IMR-90 (cell line): ENCODE measurements at places on chromosomes 11 and 22. TPM values are rescaled to one million over a fixed set of nuclear protein-coding genes. Genes with fewer than 3 reads are reported as not detected.

Gene SLC22A6
- total RNA-seq: not detected in 2 replicates

Gene INSC
- total RNA-seq: 0.56 and 1.4 TPM in 2 replicates

Gene MAP6
- 2.5 and 3.0 TPM in 2 replicates for total RNA-seq

Gene PLAAT2
- not detected in 2 replicates for total RNA-seq

Gene DRICH1
- total RNA-seq: under 0.01 TPM in 1 of 2 replicates, not detected in the other

Gene SCN4B
- total RNA-seq: under 0.01 and 0.18 TPM in 2 replicates

Gene GDPD4
- total RNA-seq: not detected in 2 replicates

Gene CASP4
- total RNA-seq: 89.4 and 91.9 TPM in 2 replicates

Gene SHISAL1
- total RNA-seq: 1.1 and 1.4 TPM in 2 replicates

Gene RCOR2
- total RNA-seq: 0.56 and 0.90 TPM in 2 replicates

DNA sequence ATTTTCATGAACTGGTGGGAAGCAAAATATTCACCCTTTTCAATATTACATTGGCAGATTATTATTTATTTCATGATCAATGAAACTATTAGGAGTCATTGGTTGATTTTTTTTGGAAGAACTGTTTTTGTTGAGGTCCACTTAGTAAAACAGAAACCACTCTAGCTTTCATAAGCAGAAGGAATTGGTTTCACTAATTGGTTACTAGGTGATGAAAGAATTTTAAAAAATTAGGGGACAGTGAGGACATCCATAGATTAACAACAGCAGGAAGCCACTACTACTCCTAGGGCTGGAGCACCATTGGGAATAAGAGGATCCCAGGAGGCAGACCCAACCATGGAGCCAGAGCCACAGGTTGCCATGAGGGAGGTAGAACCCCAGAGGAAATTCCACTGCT lies 74.4 kb upstream of the KCNA4 start:
- H3K36me3 ChIP-seq: no peaks in the 10 kb centered on the region
- no peaks in the 10 kb centered on the region for H3K27me3 ChIP-seq
- no peak overlapping the region for H3K27ac ChIP-seq
- DNase-seq: no peak
- H3K4me1 ChIP-seq: no peaks in the 10 kb centered on the region

- H3K4me1 ChIP-seq: no peaks in the 10 kb centered on the region
- H3K4me3 ChIP-seq: no peak overlapping the region
- peaks cover 40% of the 10 kb centered on the region for H3K27me3 ChIP-seq
These were observed 10.3 kb downstream of the CD5 start for GRCh38 chr11:61112575-61112974.

DNA sequence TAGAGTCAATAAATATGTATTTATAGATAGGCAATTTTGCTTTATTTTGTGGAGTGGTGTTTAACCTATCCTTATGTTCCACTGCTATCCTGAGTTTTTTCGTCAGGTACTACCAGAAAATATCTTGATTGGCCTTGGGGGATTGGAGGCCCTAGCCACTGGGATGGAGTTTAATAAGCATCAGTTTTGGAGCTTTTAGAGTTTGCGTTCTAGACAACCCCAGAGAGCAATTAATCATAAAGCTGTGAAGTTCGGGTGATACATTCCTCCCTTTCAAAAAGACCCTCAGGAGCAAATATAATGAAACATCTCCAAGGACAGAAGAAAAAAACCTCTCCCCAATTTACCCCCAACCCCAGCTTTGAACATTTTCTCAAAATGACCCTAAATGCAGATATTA lies at the start of gene OR5A1:
Gene OR5A1 (plus strand): TSS at position 301 of the 400 bp plus-strand sequence. CDS start 6,700 bp downstream, outside the sequence.
- H3K27me3 ChIP-seq: no peaks in the 10 kb centered on the region
- no peaks in the 10 kb centered on the region for H3K36me3 ChIP-seq
- no peak within 1 kb of the TSS for H3K27ac ChIP-seq
- H3K4me1 ChIP-seq: no peaks in the 10 kb centered on the region
- H3K4me3 ChIP-seq: no peak within 1 kb of the TSS

GRCh38 chr11:123454060-123454651 lies 24.1 kb downstream of the GRAMD1B start:
- peak; percentile 61 for DNase-seq
- no peak overlapping the region for H3K27ac ChIP-seq
- H3K36me3 ChIP-seq: no peaks in the 10 kb centered on the region

- H3K27me3 ChIP-seq: peaks cover 16% of the 10 kb centered on the region
- H3K4me3 ChIP-seq: no peak overlapping the region
- no peak overlapping the region for H3K27ac ChIP-seq
- H3K4me1 ChIP-seq: no peaks in the 10 kb centered on the region
- no peaks in the 10 kb centered on the region for H3K36me3 ChIP-seq
These were observed 31.4 kb downstream of the POU2AF1 start for GRCh38 chr11:111347723-111348115.

DNA sequence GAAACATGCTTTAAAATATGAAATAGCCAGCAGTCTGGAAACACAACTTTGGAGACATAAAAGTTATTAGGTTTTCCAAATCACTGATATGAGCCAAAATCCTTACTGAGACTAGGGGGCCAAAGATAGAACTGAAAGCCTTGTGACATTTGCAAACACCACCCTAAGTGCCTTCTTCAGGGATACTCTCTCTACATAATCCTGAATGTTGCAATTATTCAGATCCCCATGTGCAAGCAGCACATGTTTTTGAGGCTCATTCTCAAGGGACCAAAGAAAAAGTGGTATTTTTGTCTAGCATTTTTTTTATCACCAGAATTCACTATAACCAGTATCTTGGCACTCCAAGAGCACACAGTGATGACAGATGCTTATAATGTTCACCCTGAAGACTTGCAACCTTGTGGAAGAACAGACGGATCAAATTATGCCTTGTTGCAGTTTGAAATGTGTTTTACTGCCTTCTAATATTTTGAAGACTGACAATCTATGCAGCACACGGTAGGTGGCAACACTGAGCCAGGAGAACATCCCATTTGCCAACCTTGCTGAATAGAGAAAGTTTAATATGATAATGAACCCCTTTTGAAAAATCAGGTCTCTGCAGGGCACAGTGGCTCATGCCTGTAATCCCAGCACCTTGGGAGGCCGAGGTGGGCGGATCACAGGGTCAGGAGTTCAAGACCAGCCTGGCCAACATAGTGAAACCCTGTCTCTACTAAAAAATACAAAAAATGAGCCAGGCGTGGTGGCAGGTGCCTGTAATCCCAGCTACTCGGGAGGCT lies 78.5 kb downstream of the PLEKHA7 start:
- H3K27ac ChIP-seq: no peak overlapping the region
- no peak overlapping the region for H3K4me3 ChIP-seq
- peak; percentile 36 for DNase-seq

GRCh38 chr11:64729851-64730382 lies 6.9 kb upstream of the NRXN2 start:
- H3K27me3 ChIP-seq: peaks cover 50% of the 10 kb centered on the region
- no peak overlapping the region for H3K4me3 ChIP-seq
- no peaks in the 10 kb centered on the region for H3K4me1 ChIP-seq
- DNase-seq: no peak
- H3K36me3 ChIP-seq: no peaks in the 10 kb centered on the region
- H3K27ac ChIP-seq: no peak overlapping the region

DNA sequence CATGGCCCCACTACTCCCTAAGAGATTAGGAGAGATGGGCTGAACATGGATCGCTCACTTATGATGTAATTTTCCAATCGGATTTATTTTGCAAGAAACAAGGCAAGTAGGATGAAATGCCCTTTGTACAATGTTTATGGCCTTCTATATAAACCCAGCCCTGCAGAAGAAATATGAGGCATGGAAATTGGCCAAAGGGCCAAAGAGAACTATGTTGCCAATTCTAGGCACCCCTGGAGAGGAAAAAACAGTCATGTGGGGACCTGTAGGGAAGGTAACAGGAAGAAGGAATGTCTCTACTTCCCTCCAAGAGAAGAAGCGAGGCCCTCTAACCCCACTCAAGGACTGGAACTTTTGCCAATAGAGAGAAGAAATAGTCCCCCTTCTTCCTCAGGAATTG lies 54.4 kb downstream of the RCN1 start:
- no peaks in the 10 kb centered on the region for H3K36me3 ChIP-seq
- no peaks in the 10 kb centered on the region; the same call in 1 of the 2 replicates for H3K4me1 ChIP-seq
- DNase-seq: no peak
- H3K27me3 ChIP-seq: peaks cover 2% of the 10 kb centered on the region
- H3K4me3 ChIP-seq: no peak overlapping the region
- no peak overlapping the region for H3K27ac ChIP-seq

GRCh38 chr11:47573321-47573720 lies 5.4 kb downstream of the KBTBD4 start:
- H3K4me1 ChIP-seq: peaks cover 14% of the 10 kb centered on the region
- DNase-seq: no peak
- H3K27me3 ChIP-seq: no peaks in the 10 kb centered on the region
- peaks cover 30% of the 10 kb centered on the region for H3K36me3 ChIP-seq

DNA sequence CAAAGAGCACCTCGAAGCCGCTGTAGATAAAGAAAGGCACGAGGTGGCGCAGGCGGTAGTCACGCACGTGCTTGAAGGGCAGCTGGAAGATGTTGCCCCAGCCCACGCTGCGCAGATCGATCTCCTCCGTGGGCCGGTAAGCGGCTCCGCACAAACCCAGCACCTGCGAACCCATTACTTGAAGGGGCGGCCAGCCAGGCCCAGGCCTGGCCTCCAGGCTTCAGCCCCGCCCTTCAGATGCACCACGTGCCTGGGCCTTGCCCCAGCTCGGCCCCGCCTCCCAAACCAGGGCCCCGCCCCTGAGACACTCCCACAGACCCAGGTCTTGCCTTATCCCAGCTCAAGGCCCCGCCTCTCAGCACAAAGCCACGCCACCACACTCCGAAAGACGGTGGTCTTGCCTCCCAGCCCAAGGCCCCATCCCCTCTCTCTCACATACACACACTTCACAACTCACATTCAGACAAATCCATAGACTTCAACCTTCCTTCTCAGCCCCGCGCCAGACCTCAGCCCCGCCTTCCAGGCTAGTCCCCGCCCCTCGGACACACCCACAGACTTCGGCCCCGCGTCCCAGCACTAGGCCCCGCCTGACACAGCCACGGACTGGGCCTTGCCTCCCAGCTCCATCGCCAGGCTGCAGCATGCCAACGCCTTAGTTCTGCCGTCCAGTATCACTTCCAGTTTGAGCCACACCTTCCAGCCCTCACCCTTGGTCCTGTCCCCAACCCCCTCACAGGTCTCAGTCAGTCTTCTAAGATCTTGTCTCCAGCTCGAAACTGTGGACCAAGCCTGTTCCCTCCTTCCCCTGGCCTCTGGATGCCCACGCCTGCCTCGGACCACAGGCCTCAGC lies 7.0 kb downstream of the UNC93B1 start:
- H3K4me1 ChIP-seq: no peaks in the 10 kb centered on the region
- no peaks in the 10 kb centered on the region for H3K36me3 ChIP-seq
- no peak for DNase-seq
- no peak overlapping the region for H3K4me3 ChIP-seq
- no peak overlapping the region for H3K27ac ChIP-seq

DNA sequence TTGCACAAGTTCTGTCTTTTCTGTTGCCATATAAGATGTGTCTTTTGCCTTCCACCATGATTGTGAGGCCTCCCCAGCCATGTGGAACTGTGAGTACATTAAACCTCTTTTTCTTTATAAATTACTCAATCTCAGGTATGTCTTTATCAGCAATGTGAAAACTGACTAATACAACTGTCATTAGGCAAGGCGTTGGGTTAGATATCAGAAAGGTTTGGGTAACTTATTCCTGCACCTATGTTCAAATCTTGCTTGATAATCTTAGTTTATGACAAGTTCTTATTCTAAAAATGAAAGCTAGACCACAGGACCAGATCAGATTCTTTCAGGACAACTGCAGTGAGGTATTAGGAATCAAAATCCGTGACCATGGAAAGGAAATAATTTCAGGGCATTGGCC lies 160.6 kb upstream of the BDNF start:
- peaks cover 2% of the 10 kb centered on the region; the same call in 1 of the 2 replicates for H3K4me1 ChIP-seq
- no peak for DNase-seq
- H3K36me3 ChIP-seq: no peaks in the 10 kb centered on the region
- H3K27me3 ChIP-seq: no peaks in the 10 kb centered on the region

DNA sequence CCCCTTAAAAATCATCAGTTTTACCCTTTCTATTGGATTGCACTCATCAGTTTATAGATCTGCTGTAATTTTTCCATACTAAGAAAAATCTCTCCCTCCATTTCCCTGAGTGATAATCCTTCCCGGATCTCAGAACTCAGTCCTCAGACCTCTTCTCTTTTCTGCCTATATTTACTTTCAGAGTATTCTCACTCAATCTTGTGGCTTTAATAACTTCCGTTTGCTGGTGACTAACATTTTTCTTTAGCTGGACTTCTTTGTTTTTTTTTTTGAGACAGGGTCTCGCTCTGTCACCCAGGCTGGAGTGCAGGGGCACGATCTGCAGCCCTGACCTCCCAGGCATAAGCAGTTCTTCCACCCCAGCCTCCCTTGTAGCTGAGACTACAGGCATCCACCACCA lies 10.4 kb downstream of the ATXN10 start:
- peak overlapping the region; percentile 88; the same call in 1 of the 2 replicates for H3K27ac ChIP-seq
- peaks cover 38% of the 10 kb centered on the region for H3K4me1 ChIP-seq
- H3K27me3 ChIP-seq: no peaks in the 10 kb centered on the region
- H3K4me3 ChIP-seq: no peak overlapping the region
- DNase-seq: no peak

GRCh38 chr22:38081636-38081940 lies 2.4 kb downstream of the SLC16A8 start:
- peaks cover 38% of the 10 kb centered on the region for H3K27me3 ChIP-seq
- DNase-seq: no peak
- no peak overlapping the region for H3K27ac ChIP-seq
- H3K4me1 ChIP-seq: no peaks in the 10 kb centered on the region; the same call in 1 of the 2 replicates

- DNase-seq: no peak
- no peaks in the 10 kb centered on the region for H3K27me3 ChIP-seq
- H3K4me1 ChIP-seq: no peaks in the 10 kb centered on the region
- H3K27ac ChIP-seq: no peak overlapping the region
- no peak overlapping the region for H3K4me3 ChIP-seq
These were observed 51.6 kb upstream of the PARVG start for GRCh38 chr22:44128958-44129618.

- no peak overlapping the region for H3K4me3 ChIP-seq
- no peaks in the 10 kb centered on the region for H3K36me3 ChIP-seq
- DNase-seq: peak; percentile 79
- H3K27ac ChIP-seq: no peak overlapping the region
- peaks cover 8% of the 10 kb centered on the region; the same call in 1 of the 2 replicates for H3K4me1 ChIP-seq
These were observed 84.2 kb downstream of the FBXO7 start for GRCh38 chr22:32558681-32559355.

- peaks cover 41% of the 10 kb centered on the region for H3K36me3 ChIP-seq
- H3K27ac ChIP-seq: no peak overlapping the region
- peaks cover 4% of the 10 kb centered on the region; the same call in 1 of the 2 replicates for H3K4me1 ChIP-seq
- DNase-seq: no peak
- no peaks in the 10 kb centered on the region for H3K27me3 ChIP-seq
These were observed 125.5 kb upstream of the PARVA start for GRCh38 chr11:12251666-12252560.

- H3K27me3 ChIP-seq: peaks cover 7% of the 10 kb centered on the region; the same call in 1 of the 2 replicates
- no peak overlapping the region for H3K4me3 ChIP-seq
- H3K27ac ChIP-seq: no peak overlapping the region
These were observed 75.0 kb upstream of the FGF3 start for GRCh38 chr11:69894181-69894611.

DNA sequence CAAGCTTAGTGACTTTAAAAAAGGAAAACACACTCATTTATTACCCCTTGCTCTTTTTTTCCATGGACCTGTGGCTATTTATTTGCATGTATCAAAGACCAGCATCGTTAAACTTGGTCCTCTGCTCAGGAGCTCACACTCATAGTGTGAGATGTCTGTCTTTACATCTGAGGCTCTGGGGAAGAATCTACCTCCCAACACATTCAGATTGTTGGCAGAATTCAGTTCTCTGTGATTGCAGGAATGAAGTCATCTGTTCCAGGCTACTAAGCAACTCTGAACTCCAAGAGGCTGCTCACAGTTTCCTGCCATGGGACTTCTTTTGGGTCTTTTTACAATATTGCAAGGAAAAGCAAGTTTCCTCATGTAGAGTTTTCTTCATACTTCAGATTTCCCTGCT lies 138.8 kb downstream of the LRRC4C start:
- H3K4me3 ChIP-seq: no peak overlapping the region
- H3K36me3 ChIP-seq: no peaks in the 10 kb centered on the region
- no peaks in the 10 kb centered on the region for H3K27me3 ChIP-seq
- no peak for DNase-seq
